ENCODE measurements at places on chromosomes 11 and 22.

DNA sequence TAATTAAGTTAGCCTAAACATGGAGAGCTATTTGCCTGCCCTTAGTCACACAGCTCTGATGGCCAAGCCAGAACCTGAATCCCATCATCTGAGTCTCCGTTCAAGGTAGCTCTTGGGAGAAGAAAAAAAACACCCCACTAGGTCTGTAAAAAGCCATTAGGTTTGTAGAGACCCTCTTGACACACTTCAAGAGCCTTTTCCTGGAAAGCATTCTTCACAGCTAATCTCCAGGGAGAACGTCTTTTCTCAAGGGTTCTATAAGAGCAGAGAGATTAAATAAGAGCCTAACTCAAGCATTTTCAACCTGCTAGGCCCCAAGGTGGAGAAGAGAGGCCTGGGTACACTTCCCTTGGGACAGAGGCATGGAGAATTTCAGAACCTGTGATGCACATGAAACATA is 61.6 kb upstream of the NAV2 start:
- DNase-seq: no peak

DNA sequence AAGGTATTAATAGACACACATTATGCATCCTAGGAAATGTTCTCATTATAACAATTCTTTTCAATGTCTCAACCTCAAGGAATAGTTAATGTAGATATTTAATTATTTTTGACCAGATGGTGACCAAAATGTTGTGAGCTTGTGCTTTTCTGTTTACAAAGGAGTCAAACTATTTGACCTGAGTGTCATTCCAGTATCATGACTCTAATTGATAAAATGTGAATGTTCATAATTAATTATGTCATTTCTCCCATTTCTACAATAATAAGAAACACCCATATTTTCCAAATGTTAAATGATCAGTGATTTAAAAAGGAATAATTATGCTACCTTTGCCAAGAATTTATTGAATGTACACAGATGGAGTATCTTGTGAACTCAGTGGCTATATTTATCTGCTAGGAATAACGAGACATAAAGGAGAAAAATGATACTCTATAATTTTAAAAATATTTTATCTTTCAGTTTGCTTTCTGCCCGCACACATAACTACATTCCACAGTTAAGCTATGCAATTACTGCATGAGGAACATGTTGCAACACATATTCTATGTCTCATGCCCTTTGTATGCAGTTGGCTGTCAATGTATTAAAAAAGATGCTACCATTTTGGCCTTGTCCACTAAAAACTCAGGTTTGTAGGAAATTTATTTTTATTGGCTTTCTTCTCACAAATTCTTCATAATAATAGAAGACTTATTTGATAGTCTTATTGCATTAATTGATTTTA is 376.7 kb upstream of the CCDC179 start:
- DNase-seq: no peak

DNA sequence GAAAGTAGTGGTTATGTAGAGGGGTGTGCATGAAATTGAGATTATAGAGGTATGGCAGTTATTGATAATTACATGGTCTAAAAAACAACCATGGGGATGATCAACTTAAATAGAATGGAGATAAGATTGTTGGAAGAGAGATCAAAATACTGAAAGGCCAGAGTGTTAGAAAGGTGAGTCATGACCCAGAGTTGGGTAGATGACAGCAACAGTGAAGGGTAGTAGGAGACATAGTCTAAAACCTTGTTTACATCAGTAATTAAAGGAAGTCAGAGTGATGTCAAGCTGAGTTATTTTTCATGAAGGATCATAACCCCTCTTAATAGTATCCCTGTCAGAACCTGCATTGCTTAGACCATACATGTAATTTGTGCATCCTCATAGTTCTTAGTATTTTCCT is 110.9 kb downstream of the ELP4 start:
- DNase-seq: no peak

DNA sequence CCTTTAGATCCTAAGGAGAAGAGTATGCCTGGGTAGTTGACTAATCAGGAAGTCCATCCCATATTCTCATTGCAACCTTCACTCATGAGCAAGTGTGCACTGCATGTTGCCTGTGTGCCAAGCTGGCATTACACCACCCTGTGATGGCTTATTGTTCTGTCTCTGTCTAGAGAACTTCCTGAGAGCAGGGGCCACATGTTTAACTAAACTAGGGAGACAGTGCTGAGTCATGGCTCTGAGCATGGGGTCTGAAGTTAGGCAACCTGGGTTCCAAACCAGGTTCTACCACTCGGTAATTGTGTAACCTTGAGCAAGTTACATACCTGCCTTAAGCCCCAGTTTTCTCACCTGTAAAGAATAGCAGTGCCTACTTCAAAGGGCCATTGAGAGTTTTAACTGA is 39.6 kb downstream of the CSNK2A3 start:
- no peak for DNase-seq

GRCh38 chr11:102591160-102591718 is 33.9 kb downstream of the MMP20 start:
- DNase-seq: no peak

DNA sequence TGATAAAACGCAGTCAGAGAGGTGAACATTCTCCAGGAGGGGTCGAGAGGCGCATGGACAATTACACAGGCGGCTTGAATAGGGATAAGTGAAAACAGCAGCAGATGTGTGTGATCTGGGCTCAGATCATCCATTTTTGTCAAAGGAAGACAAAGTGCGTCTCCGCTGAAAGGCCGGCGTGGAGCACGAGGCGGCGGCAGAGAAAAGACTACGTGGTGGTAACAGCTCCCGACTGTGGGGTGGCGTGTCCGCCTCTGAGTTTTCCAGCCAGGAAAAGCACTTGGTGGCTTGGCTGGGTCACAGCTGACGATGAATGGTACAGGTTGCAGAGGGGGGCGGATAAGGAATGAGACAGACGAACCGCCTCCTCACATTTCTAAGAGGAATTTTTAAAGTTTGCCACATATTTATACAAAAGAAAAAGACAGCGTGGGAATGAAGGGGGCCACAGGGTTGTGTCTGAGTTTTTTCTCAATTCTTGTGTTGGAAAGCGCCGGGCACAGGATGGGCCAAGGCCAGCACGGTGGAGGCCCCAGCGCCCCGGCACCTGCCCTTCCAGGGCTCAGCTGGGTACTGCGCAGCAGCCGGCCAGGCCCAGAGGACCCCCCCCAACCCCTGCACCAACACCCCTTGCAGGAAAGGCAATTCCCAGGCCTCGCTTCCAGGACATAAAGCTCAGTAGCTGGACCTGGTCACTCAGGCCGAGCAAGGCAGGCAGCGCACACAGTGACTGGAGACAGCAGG is 80.4 kb downstream of the TRMU start:
- DNase-seq: no peak

DNA sequence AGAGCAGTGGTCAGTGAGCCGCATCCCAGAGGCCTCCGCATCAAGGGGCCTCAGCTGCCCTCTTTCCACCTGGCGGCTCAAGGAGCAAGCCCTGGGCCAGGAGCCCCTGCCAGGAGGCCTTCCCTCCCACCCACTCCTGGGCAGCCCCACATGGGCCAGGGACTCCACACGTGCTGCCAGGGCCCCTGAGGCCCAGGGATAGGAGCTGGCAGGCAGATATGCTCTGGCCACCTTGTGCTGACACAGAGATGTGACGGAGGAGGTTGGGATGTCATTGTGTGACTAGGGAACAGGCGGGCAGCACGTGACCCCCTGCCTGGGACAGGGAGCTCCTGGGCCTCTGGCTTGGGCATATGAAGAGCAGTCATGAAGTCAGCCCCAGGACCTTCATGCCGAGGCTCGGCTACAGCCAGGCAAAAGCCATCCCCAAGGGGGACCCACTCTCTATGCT is 77.9 kb downstream of the PIWIL3 start:
- no peak for DNase-seq

DNA sequence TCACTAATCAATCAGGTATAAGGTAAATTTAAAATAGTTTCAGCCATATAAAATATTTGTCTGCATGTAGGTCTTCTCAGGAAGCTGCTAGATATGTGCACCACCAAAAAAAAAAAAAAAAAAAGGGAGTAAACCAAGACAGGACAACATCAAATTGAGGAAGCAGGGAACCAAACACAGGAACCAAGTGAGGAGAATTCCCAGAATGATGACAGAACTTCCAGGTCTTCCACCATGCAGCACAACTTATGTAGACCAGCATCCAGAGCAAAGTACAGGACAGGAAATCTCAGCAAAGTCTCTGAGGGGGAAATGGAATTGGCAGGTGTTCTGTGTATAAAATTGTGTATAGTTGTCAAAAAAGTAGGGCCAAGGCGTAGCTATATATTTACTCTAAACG is 101.2 kb upstream of the CTSC start:
- DNase-seq: no peak

DNA sequence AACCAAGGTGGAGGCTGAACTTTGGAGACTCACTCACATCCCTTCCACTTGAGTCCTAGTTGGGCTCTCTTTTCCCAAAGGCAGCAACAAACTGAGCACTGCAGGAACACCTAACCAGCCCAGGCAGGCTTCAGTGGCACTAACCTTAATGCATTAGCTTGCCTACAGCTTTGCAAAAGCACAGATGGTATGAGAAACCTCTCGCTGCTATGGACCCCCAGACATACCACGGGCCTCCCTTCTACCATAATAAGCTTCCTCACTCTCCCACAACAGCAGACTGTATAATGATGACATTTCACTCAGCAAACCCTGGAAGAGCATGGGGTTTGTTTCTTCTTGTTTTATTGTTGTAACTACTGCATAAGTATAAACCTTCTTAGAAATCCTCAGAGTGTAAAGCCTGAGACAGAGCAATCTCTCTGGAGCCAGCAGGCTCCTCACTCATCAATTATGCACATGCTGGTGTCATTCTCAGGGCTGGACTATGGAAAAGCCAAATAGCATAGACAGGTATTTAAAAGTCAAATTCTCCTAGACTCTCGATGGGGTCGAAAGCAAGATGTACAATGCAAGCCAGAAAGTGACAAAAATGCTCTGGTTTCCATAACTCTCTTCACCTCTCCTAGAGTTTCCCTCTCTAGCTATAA is 167.6 kb downstream of the NXPE2 start:
- no peak for DNase-seq

- DNase-seq: no peak
These were observed 646 bp upstream of the PATZ1 start for GRCh38 chr22:31346733-31347250.

- no peak for DNase-seq
These were observed 60.5 kb downstream of the CD82 start for GRCh38 chr11:44625759-44626523.

DNA sequence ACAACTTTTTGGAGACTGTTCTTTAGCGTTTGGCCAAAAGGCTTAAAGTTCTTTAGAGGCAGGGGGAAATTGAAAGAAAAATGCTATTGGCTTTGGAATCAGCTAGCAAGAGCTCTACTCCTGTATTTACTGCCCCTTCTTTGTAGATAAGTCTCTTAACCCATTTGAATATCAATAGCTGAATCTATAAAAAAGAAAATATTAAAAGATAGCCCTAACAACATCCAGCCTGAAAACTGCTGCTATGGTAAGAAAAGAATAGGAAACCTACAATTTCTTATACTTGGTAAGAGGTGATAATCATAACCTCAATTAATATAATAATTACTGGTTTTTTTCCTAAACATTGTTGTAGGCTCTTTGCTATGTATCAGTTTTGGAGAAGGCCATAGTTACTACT is at the start of gene OR5B12:
Gene OR5B12, minus strand, starts transcription at position 101 of the 400 bp plus-strand sequence. CDS start 2,085 bp downstream, outside the sequence.
- no peak for DNase-seq

DNA sequence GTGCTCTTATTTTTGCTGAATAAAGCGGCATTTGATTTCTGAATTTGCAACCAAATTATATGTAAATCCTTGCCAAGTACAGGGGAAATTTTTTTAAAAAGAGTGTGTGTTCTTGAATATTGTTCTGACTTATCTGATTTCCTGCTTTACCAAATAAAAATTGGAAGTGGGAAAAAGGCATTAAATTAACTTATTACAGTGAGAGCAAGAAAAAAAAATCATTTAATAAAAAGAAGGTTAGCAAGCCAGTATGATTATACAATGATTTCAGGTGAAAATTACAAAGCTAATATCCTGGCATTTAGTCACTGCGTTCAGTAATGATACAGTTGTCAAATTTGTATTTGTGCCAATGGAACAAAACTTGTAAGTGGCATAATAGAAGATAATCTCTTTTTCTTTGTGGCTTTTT is 82.1 kb upstream of the PPARA start:
- DNase-seq: no peak

GRCh38 chr11:71316701-71317100 is 64.3 kb upstream of the SHANK2 start:
- no peak for DNase-seq

GRCh38 chr11:110027627-110028371 is 65.4 kb upstream of the ZC3H12C start:
- no peak for DNase-seq

GRCh38 chr11:48024635-48025071 is 44.3 kb downstream of the PTPRJ start:
- no peak for DNase-seq

GRCh38 chr11:34027516-34028408 is 23.8 kb upstream of the CAPRIN1 start:
- no peak for DNase-seq

- no peak for DNase-seq
These were observed 120.4 kb upstream of the RAG2 start for GRCh38 chr11:36718451-36718850.

- DNase-seq: no peak
These were observed 48.8 kb downstream of the OSBP2 start for GRCh38 chr22:30743257-30744020.

GRCh38 chr11:47611348-47611794 is 17.2 kb upstream of the C1QTNF4 start:
- no peak for DNase-seq

GRCh38 chr11:115197433-115197832 is 306.8 kb downstream of the CADM1 start:
- no peak for DNase-seq

DNA sequence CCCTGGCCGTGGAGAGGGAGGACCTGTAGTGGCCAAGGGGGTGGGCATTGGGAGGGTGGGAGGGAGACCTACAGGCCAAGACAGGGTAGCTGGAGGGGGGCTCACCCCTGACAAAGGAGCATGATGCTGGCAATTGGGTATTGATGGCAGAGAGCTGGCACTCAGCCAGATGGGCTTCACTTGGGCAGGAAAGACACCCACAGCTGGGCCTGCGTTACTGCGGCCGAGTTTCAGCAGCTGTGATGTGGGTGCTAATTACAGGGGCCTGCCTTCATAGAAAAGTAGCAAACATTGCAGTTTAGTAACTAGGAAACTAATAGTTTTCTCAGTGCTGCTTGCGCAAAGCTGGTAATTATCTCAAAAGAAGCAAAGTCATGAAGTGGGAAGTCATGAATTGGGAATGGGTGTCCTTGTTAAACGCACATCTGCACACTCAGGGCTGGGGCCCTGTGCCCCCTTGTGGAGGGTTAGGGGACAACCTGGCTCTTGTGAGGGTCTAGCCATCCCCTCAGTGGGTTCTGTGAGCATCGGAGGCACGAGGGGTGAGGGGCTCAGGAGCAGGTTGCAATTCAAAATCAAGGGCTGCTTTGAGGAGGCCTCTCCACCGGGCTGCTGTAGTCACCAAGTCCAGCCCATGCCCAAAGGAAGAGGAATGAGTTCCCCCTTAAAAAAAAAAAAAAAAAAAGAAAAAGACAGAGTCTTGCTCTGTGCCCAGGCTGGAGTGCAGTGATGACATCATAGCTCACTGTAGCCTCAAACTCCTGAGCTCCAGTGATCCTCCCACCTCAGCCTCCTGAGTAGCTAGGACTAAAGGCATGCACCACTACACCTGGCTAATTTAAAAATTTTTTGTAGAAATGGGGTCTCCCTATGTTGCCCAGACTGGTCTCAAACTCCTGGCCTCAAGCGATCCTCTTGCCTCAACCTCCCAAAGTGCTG is 24.4 kb upstream of the TXNRD2 start:
- no peak for DNase-seq
